ENCODE measurements at places on chromosomes 11 and 22.
A peak's percentile ranks its signal among the peaks of the same experiment; 100 is the strongest.

DNA sequence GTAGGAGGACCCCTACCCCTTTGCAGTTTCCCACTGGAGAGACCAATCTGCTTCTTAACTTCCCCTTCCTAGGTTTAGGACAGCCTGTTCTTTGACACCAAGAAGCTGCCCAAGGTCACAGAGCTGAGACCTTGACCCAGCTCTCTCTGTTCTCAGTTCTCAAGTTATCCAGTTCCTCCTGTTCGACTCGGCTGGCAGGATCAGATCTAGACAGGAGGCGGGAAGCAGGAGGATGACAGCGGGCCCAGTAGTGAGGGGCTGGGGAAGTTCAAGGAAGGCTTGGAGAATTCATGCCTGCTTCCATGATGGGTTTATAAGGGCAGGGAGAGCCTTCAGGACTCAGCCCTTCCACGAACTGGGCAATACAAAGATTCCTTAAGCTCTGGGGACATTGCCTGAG, 210.6 kb downstream of the DSCAML1 start:
- DNase-seq = no peak

GRCh38 chr11:121654259-121654842, 201.6 kb upstream of the SORL1-AS1 start:
- DNase-seq = no peak

GRCh38 chr11:23143022-23143421, 282.7 kb upstream of the CCDC179 start:
- DNase-seq = no peak

DNA sequence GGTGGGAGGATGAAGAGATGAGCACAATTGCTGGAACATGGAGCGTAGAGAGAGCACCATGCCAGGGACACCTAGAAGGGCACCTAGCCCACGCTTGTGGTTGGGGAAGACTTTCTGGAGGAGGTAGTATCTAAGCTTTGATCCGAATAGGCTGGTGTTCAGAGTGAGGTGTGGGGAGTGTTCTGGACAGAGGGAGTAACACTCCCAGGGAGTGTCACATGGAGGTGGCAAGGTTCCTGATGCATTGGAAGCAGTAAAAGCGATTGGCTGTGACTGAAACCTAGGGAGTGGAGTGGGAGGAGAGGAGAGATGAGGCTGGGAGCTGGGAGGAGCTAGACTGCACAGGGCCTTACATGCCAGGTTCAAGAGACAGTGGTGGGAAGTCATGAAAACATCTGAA, 188.0 kb upstream of the NCAM1 start:
- no peak for DNase-seq

DNA sequence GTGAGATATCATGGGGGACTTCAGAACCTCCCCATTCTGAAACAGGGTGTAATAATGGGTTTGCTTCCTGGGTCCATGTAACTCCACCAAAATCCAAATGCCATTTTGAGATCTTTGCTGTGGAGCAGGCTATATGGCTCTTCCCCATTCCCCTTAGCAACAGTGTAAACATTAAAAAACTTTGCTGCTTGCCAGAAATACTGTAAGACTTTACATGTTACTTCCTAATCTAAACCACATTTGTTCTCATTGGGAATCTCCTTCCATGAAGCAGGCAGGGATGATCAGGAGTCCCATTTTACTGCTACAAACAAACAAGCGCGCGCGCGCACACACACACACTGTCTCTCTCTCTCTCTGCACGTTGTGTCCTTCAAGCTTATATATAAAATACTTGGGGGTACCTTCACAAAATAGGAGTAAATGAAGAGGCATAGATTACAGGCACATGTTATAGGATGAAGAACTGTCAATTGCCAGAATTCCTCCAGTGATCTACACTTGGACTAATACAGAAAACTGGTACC, 86.5 kb downstream of the ANO3 start:
- no peak for DNase-seq

- DNase-seq = no peak
Observed at GRCh38 chr11:15665368-15665871, 550.7 kb downstream of the INSC start.

GRCh38 chr11:78860720-78861422, 286.2 kb upstream of the NARS2 start:
- DNase-seq = no peak

GRCh38 chr22:25137577-25138525, 61.8 kb upstream of the CRYBB3 start:
- no peak for DNase-seq

- DNase-seq = no peak
Observed at GRCh38 chr11:134471087-134471715, 59.2 kb upstream of the B3GAT1 start.

DNA sequence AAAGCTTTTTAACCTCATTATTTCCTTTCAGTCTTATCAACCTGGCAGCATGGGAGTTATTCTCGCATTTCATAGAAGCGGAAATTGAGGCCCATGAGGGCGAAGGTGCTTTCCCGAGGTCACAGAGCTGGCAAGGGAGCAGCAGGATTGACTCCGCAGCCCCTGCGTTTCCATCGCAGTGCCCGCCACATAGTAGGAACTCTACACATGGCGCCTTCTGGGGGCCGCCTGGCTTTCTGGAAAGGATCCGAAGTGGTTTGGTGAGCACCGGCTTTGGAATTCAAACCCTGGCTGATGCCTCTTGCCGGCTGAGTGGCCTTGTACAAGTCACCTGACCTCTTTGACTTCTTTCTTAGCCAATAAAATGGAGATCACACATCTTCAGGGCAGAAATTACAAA, 93.4 kb downstream of the CEP164 start:
- DNase-seq = no peak

- no peak for DNase-seq
Observed at GRCh38 chr22:39908737-39909136, 7.9 kb downstream of the GRAP2 start.

DNA sequence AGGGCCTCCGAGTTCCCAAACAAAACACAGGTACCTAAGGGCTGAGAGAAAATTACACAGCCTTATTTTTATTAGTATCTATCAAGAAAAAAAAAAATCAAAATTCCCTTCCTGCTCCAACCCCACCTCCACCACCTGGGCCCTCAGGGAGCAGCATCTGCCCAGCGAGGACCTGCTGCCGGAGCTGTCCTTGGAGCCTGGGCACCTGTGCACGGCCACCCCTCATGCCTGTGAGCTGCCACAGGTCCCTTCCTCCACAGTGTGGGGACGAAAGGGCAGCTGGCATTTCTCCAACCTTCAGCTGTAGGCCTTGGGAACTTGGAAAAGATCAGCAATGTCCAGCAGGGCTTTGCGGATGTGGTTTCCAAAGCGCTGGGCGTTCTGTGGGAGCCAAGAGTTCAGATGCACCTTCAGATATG, 6.3 kb upstream of the SYCE3 start:
- no peak for DNase-seq

DNA sequence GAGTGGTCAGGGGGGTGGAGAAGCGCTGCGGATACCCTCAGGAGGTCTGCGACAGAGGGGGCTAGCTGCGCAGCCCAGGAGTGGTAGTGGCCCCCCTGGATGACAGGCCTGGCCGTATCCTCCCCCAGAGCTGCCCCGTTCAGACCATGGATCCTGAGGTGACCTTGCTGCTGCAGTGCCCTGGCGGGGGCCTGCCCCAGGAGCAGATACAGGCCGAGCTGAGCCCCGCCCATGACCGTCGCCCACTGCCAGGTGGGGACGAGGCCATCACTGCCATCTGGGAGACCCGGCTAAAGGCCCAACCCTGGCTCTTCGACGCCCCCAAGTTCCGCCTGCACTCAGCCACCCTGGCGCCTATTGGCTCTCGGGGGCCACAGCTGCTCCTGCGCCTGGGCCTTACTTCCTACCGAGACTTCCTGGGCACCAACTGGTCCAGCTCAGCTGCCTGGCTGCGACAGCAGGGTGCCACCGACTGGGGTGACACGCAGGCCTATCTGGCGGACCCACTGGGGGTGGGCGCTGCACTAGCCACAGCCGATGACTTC, 505 bp downstream of the NUDT22 start:
- no peak for DNase-seq

DNA sequence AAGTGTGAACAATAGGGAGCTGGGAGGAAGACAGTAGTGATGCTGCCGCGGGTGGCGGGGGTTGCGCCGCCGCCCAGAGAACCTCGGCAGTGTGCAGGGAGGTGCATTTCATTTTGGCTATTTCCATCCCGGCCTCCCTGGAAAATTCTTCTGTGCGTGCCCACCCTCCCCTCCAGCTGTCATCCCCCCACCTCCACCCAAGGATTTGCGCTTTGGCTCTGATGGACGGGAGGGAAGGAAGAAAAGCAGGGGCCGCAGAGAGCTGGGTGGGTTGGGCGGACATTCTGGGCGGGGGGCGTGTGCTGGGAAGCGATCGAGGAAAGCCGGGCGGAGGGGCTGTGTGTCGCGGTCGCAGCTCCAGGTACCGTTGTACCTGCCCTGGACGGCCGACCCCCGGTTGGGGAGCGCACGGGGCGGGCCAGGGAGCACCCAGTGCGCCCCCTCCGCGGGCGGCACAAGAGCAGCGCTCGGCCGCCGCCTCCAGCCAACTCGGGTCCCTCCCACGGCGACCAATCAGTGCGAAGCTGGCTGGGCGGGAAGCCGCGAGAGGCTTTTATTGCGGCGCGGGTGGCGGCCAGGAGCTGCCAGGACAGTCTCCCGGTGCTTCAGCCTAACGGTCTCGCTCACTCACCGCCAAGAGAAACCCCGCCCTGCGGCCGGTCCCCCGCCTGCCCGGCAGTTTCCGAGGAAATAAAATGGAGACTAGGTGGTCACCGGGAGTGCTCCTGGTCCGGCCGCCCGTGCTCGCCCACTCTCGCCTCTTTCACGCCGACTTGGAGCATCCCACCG, 1.6 kb downstream of the NCAM1 start:
- no peak for DNase-seq

DNA sequence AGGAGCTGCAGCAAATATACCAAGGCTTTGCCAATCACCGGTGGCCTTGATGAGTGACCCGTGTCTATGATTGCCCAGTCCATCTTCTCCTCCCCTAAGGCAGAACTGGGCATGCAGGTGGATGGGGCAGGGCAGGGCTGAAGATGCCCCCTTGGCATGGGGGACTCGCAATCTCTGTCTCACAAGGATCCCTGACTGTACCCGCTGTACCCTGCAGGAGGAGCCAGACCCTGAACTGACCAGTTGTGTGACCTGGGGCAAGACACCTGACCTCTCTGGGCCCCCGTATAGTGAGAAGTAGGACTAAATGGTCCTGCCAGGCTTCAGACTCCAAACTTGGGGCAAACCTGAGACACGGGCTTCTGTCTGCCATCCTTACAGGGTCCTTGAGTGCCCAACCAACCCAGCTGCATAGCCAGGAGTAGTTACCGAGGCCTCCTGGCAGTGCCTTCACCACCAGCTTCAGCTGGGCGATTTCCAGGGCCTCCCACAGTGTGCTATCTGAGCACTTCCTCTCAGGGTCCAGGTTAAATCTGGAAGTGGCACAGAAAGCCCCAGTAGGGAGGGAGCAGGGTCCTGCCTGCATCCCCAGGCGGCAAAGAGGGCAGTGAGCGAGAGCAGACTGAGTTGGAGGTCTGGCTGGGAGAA, 6.4 kb upstream of the KCNJ11 start:
- DNase-seq = no peak

GRCh38 chr22:46001046-46001425, 24.1 kb upstream of the WNT7B start:
- DNase-seq = no peak

GRCh38 chr11:72642043-72642883, 32.0 kb downstream of the PDE2A start:
- no peak for DNase-seq

GRCh38 chr11:32333320-32333991, 101.9 kb downstream of the WT1 start:
- DNase-seq = peak; percentile 50

GRCh38 chr22:27139935-27140511, 482.6 kb downstream of the MIAT start:
- no peak for DNase-seq

DNA sequence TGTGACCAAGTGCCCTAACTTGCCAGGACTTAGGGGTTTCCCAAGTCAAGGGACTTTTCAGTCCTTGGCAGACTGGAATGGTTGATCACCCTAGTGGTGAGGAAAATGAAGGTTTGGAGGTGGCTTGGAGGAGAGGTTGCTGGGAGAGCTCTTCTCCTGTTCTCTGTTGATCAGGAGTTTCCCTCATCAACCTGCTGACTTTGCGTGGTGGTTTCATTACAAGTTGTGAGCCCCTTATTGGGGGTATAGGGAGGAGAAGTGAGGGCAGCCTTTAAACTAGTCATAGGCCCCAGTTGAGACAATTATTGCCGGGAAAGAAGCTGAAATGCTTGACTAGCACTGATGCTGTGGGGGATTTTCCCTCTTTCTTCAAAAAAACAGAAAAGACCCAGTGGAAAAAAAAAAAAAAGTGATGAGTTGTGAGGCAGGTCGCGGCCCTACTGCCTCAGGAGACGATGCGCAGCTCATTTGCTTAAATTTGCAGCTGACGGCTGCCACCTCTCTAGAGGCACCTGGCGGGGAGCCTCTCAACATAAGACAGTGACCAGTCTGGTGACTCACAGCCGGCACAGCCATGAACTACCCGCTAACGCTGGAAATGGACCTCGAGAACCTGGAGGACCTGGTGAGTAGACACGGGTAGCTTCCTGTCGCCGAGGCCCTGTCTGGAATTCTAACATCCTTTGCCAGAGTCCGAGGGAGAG, at the start of gene CXCR5:
Gene CXCR5 (plus strand): TSS at position 525 of the 704 bp plus-strand sequence. CDS start 50 bp downstream, at position 575.
- DNase-seq = no peak

DNA sequence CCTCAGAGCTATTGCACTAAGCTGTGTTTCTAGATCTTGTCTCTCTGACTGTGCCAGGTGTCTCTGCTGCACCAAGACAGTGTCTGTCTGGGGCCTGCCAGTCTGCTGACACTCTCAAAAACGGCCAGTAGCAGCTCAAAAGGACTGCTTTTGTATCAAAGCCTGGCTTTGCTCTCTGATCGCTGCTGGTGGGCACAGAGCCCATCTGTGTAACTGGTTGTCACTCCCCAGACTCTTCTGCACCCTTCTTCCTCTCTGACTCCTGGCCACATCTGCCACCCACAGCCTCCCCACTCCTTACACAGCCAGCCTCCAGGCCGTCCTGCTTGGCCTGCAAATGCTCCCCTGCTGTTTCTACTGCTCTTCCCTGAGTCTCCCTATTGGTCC, 26.5 kb downstream of the MED15 start:
- DNase-seq = no peak

GRCh38 chr22:44730490-44731356, 21.7 kb upstream of the ARHGAP8 start:
- no peak for DNase-seq

GRCh38 chr11:120211522-120212258, 858 bp downstream of the OAF start:
- DNase-seq = no peak

DNA sequence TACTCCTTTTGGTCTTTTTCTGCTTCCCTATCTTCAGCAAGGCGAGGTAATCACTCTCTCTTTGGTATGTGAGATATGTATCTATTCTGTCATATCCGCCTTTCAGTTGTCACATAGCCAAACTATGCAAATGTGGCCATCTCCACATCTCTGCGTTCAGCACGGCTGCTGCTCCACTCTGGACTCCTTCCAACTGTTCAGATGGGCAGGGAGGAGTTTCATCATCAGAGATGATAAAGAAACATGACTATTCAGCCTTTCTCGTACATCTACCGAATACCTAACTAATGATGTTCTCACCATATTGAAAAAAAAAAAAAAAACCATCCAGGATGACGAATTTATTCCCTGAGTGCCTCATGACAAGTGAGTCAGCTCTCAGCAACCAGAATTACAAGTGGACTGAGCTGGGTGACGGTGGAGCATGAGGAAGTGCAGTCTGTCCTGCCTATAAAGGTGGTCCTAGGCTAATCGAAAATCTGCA, 899.6 kb downstream of the OPCML start:
- DNase-seq = no peak
